NCI-H187 (cell line): ENCODE measurements at places on chromosomes 3 and 15.
A peak's percentile ranks its signal among the peaks of the same experiment; 100 is the strongest.

DNA sequence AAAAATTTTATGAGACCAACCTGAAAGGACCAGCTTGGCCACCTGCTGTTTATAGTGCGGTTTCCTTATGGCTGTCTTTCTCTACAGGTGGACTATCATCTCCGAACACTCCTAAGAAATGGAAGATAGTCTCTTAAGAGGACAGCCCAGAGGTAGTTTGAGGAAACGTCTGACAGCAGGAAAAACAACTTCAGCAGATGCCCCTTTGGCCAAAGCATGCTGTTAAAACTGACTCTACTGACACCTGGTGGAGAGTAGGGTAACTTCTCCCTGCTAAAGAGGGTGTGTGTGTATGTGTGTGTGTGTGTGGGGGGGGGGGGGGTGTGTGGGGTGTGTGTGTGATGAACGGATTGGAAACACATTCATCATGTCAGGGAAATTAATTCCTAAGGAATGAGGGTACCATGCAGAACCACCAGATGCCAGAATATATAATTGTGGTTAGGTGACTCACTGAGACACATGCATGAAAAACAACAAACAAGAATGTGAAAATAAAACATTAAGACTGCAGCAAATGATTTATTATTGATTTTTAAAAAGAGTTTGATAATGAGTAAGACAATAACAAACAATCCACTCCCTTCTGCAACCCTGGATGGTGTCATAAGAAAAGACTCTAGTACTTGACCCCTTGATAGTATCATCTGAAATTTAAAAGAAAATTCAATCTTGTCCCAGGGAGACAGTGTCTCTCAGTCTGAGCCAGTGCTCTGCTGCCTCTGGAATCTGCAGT lies 256.5 kb downstream of the THRB start:
- DNase-seq = peak; percentile 2

DNA sequence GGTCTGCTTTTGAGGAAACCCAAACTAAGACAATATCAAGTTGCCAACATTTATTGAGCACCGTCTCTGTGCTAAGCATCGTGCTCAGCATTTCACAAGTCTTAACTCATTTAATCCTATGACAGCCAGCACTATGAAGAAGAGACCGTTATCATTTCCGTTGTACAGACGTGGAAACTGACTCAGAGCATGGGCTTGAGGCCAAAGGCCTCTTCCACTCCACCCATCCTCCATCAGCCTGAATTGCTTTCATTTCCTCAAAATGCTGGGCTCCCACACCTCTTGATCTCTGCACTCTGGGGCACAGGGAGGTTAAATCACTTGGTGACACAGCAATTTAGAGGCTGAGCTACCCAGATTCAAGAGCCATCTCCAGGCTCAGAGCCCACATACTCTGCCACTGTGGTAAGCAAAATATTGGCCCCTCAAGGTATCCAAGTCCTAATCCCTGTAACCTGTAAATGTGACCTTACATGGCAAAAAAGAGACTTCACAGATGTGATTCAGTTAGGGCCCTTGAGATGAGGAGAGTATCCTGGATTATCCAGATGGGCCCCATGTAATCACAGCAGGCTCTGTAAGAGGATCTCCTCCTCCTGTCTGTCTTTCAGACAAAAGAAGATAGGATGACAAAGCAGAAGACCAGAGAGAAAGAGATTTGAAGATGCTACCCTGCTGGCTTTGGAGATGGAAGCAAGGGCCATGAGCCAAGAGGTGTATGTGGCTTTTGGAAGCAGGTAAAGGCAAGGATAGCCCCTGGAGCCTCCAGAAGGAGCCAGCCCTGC lies 24.3 kb upstream of the FLNB start:
- no peak for DNase-seq

DNA sequence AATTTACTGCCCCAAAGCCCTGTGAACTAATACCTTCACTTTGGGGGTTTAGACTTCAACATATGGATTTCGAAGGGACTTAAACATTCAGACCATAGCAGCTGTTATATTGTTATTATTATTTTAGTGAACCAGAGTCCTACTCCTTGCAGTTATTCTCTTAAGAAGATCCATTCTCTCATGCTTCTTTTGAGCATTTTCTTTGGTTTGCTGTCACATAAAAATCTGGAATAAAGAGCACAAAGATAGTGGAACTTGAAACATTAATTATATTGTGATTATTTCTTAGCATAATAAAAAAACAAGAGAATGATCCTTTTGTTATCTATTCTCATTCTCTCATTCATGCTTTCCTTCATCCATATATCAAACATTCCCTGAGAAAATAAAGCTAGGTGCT lies 166.4 kb upstream of the GBE1 start:
- DNase-seq = no peak

GRCh38 chr3:48835650-48836366 lies 11.9 kb downstream of the PRKAR2A start:
- no peak for DNase-seq

DNA sequence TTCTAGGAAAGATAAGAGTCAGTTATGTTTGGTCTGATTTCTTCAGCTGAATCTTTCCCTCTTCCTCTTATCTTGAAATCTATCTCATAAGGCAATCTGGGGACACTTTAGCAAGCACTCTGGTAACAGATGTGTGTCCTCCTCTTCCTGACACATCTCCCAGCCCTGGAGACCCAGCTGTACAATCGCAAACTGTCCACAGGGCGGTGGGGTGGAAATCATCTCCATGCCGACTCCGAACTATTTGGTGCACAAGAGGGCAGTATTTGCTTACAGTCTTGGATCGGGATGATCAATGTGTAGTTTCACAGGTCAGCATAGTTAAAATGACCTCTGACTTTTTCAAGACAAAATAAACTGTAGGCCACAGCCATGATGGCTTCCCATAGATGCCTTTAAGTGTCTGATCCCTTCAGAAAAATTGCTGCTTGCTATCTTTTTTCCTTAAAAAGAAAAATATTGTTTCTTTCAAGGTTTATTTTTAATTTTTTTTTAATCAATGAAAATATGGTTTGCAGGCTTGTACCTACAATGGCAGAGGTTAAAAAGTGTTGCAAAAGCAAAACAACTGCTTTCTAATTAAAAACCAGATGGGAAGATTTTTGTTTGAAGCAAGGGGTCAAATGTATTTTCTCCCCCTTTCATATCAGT lies 17.7 kb downstream of the EEFSEC start:
- no peak for DNase-seq

DNA sequence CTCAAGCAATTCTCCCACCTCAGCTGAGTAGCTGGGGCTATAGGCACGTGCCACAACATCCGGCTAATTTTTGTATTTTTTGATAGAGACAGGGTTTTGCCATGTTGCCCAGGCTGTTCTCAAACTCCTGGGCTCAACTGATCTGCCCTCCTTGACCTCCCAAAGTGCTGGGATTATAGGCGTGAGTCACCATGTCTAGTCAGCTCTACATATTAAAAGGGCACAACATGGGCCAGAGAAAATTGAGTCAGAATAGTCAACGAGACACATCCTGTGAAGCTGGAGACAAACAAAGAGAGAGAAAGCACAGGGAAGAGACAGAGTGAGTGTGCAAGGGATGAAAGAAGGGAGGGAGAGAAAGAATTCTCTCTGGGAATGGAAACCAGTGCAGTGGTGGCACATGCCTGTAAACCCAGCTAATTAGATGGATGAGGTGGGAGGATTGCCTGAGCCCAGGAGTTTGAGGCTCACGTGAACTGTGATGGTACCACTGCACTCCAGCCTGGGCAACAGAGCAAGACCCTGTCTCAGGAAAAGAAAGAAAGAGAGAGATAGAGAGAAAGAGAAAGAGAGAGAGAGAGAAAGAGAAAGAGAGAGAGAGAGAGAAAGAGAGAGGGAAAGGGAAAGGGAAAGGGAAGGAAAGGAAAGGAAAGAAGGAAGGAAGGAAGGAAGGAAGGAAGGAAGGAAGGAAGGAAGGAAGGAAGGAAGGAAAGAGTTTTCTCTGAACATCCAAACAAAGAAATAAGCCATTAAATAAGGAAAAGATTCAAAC lies 107.2 kb upstream of the SLC25A36 start:
- DNase-seq = no peak

- DNase-seq = peak; percentile 25
Observed at GRCh38 chr3:33074217-33075067, 22.5 kb downstream of the GLB1 start.

DNA sequence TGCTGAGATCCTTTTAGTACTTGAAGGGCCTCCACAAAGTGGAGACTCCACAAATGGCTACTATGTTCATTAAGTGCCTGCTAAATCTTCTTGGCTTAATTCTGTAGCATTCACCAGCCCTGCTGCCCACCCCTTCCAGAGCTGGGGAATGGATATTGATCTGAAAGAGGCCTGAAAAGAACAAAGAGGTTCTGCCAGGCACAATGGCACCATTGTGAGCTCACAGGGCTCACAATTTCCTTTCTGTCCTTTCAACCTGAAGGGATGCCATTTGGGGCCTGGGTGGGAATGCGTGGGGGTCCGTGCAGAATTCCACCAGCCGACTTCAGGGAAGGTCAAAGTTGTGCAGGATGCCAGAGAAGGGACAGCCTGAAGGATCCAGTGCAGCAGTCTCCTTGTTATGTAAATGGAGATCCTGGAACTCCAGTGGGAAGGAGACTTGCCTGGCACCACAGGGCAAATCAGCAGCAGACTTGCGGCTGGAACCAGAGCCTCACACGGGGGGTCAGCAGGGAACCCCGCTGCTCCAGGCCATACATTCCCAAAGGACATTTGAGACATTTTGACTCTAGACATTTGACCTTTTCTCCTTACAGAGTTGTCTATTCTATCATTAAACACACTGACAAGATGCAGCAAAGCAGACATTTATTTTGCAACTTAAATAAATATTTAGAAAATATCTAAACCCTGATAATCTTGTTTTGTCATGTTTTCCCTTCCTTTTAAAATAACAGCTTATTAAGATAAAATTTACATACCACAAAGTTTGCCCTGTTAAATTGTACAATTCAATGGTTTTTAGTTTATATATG lies 21.5 kb upstream of the MORF4L1 start:
- no peak for DNase-seq

- peak; percentile 24 for DNase-seq
Observed at GRCh38 chr15:65530318-65531111, at the start of gene HACD3. Gene HACD3 (plus strand): TSS chr15:65530463. CDS start chr15:65530632, 169 bp downstream.

DNA sequence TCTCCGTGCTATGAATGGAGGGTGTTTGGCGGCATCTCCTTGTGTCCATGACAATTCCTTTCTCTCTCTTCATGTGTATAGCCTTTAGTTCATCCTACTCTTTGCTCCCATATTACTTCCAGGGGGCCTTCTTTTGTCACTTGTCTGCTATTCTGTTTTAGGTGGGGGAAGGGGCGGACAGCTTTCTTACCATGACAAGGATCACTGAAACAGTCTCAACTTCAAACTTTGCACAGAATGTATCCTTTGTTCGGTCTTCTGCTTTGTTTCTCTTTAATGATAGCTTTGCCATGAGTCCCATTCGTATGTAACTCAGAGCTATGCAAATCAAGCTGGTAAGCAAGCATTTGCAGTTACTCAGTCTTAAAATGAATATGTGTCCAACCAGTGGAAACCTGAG lies 294.2 kb downstream of the TIGIT start:
- DNase-seq = no peak

GRCh38 chr3:149575213-149575960 lies 82.4 kb downstream of the WWTR1 start:
- no peak for DNase-seq

DNA sequence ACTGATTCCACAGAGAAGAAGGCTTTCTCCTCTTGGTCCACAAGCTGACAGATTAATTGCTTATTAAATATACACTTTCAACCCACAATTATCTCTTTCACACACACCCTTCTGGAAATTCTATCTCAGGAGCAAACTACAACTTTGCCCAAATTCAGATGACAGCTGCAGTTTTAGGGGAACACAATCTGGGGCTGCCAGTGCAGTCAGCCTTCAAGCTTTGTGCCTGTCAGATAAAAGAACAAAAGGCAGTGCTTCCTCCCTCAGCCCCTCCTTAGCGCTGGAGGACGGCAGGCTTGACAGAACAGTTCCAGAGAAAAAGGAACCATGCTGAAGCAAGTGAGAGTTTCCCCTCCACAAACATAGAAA lies 99.6 kb downstream of the TMCC1 start:
- no peak for DNase-seq

DNA sequence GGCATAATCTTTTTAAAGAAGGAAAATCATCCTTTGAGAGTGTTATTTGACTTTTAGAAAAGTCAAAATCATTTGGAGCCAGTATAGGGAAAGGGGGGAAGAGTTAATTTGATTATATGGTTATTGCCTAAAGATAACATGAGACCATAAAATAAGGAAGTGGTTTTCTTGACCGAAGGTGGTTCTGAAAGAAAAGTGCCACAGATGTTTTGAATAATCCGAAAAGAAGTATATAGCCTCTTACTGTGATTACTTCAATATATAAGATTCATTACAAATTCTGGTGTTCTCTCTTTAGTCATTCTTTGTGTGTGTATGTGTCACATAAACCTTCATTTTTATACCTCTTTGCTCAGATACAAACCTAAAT lies 1.1 kb downstream of the DNAJB11 start:
- no peak for DNase-seq

GRCh38 chr15:29849218-29849617 lies 26.9 kb upstream of the TJP1 start:
- no peak for DNase-seq

- no peak for DNase-seq
Observed at GRCh38 chr3:58052373-58053273, 44.4 kb downstream of the FLNB start.

DNA sequence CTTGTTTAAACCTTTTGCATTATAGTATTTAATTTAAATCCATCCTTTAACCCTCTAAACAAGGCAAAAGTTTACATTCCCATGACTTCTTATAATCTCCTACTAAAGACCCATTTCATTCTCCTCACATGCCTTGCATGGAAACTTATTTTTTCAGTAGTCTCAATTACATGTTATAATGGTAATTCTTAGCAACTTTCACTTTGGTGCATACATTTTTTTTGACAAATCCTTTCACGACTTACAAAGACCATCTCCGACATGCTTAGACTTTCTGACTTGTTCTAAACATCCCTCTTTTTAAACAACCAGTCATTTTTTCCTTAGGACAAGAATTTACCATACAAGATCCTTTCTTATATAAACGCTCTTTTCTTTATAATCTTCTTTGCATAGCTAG lies 615.4 kb upstream of the GBE1 start:
- DNase-seq = no peak

- no peak for DNase-seq
Observed at GRCh38 chr15:49916998-49917397, 202.0 kb downstream of the ATP8B4 start.

DNA sequence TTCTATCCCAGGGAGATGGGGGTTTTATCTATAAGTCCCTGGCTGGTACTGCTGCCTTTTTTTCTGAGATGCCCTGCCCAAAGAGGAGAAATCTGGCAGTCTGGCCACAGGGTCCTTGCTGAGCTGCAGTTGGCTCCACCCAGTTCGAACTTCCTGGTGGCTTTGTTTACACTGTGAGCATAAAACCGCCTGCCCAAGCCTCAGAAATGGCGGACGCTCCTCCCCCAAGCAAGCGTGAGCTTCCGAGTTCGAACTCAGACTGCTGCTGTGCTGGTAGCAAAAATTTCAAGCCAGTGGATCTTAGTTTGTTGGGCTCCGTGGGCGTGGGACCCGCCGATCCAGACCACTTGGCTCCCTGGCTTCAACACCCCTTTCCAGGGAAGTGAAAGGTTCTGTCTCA lies 126.8 kb upstream of the SUCLG2 start:
- DNase-seq = no peak

GRCh38 chr15:100019601-100020000 lies 286.4 kb upstream of the LYSMD4 start:
- no peak for DNase-seq
